Calu3 (cell line): ENCODE measurements at places on chromosomes 3 and 15. TPM values are rescaled to one million over a fixed set of nuclear protein-coding genes. Genes with fewer than 3 reads are reported as not detected.
A peak's percentile ranks its signal among the peaks of the same experiment; 100 is the strongest.

DNA sequence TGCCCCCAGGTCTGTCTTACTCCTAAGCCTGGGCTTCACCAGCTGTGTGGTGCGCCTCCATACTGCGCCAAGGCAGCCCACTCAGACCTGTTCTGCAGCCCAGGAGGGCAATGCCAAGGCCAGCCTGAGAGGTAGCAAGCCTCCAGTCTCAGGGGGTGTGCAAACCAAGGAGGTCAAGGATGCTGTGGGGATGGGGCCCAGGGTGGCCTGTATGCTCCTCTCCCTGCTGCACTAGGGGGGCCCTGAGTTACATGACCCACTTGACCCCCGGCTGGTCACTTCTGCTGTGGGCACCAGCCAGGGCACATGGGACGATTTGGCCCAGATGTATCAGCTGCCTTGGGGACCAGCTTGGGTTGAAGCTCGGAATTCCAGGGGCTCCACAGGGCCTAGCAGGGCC is 70.0 kb upstream of the SLC6A6 start:
- no peaks in the 10 kb centered on the region for H3K27me3 ChIP-seq
- H3K4me1 ChIP-seq, result peaks cover 35% of the 10 kb centered on the region
- no peak overlapping the region for H3K27ac ChIP-seq
- H3K36me3 ChIP-seq, result peaks cover 6% of the 10 kb centered on the region
- H3K4me3 ChIP-seq, result no peak overlapping the region

DNA sequence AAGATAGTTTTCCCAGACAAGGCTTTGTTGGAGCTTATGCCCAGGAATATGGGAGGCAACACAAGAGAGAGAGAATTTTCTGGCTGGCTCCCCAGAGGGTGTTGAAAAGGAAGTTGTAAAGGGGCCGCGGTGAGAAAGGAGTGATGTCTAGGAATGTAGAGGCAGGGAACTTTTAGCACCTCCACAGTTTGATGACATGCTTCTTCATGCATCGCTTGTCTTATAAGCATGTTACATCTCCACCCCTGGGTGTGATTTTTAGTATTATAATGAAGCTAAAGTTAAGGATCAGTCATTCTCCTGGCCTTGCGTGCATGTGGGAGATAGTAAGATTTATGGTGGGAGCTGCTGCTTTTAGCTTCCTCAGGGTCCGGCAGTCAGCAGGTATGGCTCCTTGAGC is 32.8 kb upstream of the TF start:
- no peak overlapping the region for H3K4me3 ChIP-seq
- no peak overlapping the region for H3K27ac ChIP-seq
- H3K27me3 ChIP-seq, result peaks cover 33% of the 10 kb centered on the region
- DNase-seq, result no peak

DNA sequence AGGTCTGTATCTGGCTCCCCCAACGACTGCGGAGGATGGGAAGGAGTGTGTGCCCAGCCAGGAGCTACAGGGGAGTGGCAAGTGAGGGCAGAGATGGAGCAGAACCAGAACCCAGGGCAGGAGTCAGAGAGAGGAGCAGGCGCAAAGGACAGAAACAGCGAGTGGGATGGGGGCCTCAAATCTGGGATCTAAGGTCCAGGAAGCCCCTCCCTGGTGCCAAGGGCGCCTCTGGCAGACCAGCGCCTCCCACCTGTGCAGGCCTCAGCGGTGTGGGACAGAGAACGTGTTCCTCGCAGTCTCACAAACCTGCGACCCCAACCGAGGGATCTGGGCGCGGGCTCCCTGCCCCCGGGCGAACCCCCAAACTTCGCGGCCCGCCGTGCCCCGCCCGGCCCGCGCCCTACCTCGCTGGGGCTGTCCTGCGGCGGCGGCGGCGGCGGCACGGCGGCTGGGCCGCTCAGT is 301 bp downstream of the PCBP4 start:
- peaks cover 13% of the 10 kb centered on the region for H3K27me3 ChIP-seq
- no peak for DNase-seq
- H3K4me1 ChIP-seq, result peaks cover 20% of the 10 kb centered on the region
- H3K4me3 ChIP-seq, result peak overlapping the region; percentile 82
- H3K27ac ChIP-seq, result peak overlapping the region; percentile 73
- H3K36me3 ChIP-seq, result peaks cover 30% of the 10 kb centered on the region

Gene EXD1
- total RNA-seq, result not detected in 2 replicates

GRCh38 chr3:177201700-177202397 is 4.6 kb upstream of the TBL1XR1 start:
- H3K4me3 ChIP-seq, result no peak overlapping the region
- H3K27me3 ChIP-seq, result no peaks in the 10 kb centered on the region
- no peak for DNase-seq
- no peak overlapping the region for H3K27ac ChIP-seq

Gene CYP1A1
- total RNA-seq, result 3.0 and 3.4 TPM in 2 replicates

GRCh38 chr3:53300826-53301225 is 45.0 kb upstream of the TKT start:
- peaks cover 17% of the 10 kb centered on the region for H3K36me3 ChIP-seq
- no peak overlapping the region for H3K4me3 ChIP-seq
- H3K4me1 ChIP-seq, result no peaks in the 10 kb centered on the region
- no peaks in the 10 kb centered on the region for H3K27me3 ChIP-seq
